ENCODE measurements at places on chromosomes 6 and 20.

GRCh38 chr6:115914098-115914497, 146.6 kb downstream of the FRK start:
- no peak for DNase-seq

DNA sequence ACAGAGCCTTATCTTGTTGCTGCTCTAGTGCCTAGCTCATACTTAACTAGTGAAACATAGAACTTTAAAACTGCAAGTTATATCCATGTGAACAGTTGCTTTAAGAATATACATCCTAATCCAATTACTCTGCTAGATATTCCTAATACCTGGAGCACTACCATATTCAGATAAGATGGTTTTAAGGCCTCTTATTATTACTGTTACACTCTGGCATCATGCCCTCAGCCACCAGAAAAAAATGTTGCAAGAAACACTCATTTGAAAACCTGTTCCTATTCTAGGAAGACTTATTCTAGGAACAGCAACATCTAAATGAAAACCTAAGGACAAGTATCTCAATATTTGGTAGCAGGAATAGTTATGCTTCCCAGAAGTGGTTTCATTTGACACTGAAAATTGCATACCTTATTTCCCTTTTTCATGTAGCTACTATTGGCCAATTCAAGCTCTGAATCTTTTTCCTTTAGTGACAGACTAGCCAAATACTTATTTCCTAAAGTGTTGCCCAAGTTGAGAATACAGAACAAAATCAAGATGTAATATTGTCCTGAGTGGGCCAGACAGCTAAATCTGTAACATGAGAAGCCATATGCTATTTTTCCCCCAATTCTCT, 4.8 kb upstream of the MTFR2 start:
- no peak for DNase-seq

GRCh38 chr6:106155219-106155830, 69.2 kb downstream of the PRDM1 start:
- DNase-seq = no peak

- no peak for DNase-seq
Measured at GRCh38 chr6:45803071-45803470, 212.6 kb downstream of the CLIC5 start.

- DNase-seq = no peak
Measured at GRCh38 chr20:37501940-37502339, 19.1 kb upstream of the NNAT start.

GRCh38 chr6:88985901-88986300, 22.5 kb upstream of the RNGTT start:
- DNase-seq = no peak

- no peak for DNase-seq
Measured at GRCh38 chr20:57840504-57841296, 130.9 kb upstream of the PMEPA1 start.

- DNase-seq = peak; percentile 49
Measured at GRCh38 chr20:39268981-39269461, 306.9 kb downstream of the DHX35 start.

DNA sequence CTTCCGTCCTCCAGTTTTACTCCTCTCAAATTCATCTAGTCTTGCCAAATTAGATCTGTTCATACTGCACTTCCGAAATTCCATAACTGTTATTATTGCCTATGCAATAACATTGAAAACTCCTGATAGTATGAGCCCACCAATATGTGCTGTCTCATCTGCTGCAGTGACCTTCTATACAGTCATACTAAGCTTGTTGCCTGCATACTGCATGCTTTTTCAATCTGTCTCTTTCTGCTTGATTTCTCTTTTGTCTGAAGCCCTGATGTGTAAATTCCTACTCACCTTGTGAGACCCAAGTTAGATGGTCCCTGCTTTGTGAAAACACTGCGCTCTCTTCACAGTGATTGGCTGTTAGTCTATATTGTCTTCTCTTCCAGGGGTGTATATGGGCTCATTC, 1.1 kb downstream of the TBP start:
- no peak for DNase-seq

DNA sequence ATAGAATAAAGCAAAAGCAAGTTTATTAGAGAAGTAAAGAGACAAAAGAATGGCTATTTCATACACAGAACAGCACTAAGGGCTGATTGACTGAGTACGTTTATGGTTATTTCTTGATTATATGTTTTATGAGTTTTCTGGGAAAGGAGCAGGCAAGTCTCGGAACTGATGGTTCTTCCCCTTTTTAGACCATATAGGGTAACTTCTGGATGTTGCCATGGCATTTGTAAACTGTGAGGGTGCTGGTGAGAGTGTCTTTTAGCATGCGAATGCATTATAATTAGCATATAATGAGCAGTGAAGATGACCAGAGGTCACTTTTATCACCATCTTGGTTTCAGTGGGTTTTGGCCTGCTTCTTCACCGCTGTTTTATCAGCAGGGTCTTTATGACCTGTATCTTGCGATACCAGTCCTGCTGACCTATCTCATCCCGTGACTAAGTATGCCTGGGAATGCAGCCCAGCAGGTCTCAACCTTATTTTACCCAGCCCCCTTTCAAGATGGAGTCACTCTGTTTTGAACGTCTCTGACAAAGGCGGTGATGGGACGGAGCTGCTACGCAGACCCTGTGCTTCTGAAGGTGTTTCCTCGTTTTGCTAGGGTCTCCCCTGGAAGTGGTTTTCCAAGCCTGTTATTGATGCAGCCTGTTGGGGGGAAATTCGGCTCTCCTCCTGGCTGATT, 45.4 kb upstream of the BMP6 start:
- DNase-seq = no peak

DNA sequence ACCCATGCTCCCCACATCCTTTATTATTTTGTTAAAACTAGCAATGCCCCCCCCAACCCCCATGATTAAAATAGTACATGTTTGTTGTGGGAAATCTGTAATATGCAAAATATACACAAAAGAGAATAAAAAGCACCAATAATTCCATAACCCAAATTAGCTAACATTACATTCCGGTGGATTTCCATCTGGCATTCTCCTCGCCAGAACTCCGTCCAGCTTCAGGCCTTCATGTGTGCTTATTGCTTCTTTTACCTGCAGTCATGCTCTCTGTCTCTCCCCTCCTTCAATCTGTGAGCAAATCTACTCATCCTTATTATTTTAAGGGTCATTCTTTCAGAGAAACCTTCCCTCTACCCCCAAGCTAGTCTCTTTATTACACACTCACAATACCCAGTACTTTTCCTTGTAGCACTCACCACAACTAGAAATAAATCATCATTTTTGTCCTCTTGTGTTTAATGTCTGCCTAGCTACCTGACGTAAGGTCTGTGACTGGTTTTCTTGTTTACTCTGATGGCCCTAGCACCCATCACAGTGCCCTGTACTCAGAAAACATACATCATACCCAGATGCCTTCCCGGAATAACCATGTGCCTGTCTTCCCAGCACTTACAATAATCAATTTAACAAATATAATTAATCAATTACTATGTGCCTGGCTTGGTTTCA, 25.6 kb upstream of the IER3 start:
- DNase-seq = no peak
